ENCODE measurements at places on chromosomes 12 and 14. TPM values are rescaled to one million over a fixed set of nuclear protein-coding genes. Genes with fewer than 3 reads are reported as not detected.
A peak's percentile ranks its signal among the peaks of the same experiment; 100 is the strongest.

GRCh38 chr12:67509666-67510386 is 138.7 kb upstream of the DYRK2 start:
- no peak for DNase-seq

- peak; percentile 81 for DNase-seq
Measured at GRCh38 chr12:90037740-90038139, 329.1 kb upstream of the ATP2B1 start.

The GPR137C gene
- 3.0 TPM for total RNA-seq

- no peak for DNase-seq
Measured at GRCh38 chr14:74695406-74695805, 17.5 kb downstream of the AREL1 start.

- DNase-seq = no peak
Measured at GRCh38 chr14:103108749-103109207, 14.3 kb downstream of the EXOC3L4 start.

The MYF6 gene
- 9.8 TPM for total RNA-seq

DNA sequence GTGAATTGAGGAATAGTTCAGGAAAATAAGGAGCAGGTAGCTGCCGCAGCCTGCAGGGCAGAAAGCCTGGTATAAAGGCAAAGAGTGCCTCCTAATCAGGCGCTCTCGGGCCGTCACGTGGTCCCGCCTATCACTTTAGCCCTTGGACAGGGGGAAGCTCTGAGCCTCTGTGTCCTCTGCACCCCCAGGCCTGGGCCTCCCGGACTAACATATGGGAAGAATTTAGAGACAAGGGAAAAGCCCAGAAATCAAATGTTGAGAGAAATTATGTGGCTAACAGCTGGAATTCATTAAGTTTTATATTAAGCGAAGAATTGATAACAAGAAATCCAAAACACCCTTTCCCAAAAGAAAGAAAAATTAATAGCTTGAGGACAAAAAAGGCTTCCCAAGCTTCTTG is 417.7 kb downstream of the ATP23 start:
- DNase-seq = peak; percentile 94

DNA sequence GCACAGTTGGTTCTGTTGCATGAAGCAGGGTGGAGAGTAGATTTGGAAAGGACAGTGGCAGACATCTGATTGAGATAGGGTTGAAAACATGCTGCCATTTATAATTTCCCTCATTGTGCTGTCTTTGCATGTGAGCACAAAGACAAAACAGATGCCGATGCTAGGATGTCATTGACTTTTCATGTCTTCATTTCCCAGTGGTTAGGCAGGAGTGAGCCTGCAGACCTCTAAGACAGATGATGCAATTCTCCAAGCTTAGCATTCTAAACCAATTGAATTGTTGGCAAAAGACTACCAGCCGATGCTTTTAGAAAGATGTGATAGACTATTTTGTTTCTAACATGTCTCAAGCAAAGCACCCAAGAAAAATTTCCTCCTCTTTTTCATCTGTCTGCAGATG is 37.1 kb upstream of the PELI2 start:
- peak; percentile 91 for DNase-seq

DNA sequence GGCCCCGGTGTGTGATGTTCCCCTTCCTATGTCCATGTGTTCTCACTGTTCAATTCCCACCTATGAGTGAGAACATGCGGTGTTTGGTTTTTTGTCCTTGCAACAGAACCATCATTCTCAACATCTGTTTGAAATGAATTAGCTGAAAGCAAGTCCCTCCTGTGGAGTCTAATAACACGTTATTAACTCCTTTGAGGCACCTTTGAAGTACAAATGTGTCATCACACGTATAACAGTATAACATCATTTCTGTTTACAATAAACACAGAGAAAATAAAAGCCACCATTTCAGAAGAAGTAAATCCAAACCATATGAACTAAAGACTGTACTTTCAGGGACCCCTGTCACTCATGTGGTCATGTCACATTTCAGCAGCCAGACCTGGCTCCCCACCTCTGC is 198.5 kb downstream of the STXBP6 start:
- no peak for DNase-seq

The TXNDC16 gene
- 12.0 TPM for total RNA-seq

DNA sequence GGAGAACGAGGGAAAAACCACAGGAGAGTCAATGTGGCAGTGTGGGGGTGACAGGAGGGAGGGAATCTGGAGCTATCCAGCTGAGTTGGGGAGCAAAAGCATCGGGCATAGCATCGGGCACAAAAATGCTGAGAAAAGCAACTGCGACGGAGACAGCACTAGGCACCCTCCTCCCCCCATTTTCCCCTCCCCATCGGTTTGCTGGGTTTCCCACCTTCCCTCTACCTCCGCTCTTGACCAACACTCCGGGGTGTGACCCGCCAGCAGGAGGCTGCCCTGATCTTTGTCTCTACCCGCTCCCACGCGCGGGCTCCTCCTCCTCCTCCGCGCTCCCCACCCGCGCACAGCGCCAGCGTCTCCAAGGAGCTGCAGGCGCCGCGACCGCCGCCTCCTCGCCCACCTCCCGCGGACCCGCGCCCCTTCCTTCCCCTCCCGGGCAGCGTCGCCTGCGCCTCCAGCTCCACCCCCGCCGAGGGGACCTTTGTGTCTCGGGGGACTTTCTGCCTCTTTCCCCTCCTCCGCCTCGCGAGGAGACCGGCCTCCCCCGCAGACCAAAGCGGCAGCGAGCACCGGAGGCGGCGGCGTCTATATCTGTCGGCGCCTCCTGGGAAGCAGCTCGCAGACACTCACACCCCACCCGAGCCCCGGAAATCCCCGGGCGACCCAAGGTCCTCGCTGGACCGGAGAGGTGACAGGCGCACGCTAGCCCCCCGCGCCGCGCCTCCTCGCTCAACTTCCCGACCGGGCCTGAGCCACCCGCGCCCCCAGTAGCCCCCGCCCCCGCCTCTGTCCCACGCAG is 920 bp downstream of the CDK17 start:
- peak; percentile 60 for DNase-seq

- peak; percentile 10 for DNase-seq
Measured at GRCh38 chr14:75088566-75089373, 19.3 kb downstream of the ZC2HC1C start.

DNA sequence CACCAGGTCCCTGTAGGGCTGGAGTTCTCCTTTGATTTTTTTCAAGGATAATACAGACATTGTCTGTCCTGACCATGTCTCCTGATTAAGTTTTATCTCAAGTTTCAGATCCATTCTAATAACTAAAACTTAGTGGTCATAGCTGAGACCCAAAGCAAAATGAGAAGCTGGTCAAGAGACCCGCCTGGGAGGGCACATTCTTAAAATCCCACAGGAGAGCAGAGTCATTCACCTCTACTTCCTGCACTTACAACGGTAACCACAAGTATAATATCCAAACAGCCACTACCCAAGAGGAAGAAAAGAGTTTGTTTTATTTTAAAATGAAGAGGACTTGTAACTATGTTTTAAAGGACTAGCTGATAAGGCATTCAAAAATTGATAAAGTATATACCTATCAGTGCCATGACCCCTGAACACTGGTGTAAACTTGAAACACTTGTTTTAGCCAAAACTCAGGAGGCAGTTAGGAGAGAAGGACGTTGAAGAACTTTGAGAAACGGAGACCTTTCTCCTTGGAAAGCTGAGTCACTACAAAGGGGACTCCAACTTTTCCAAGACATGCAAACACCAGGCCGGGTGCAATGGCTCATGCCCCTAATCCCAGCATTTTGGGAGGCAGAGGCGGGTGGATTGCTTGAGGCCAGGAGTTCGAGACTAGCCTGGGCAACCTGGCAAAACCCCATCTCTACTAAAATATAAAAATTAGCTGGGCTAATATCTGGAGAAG is 478.2 kb downstream of the GLT1D1 start:
- no peak for DNase-seq

The SYNE3 gene
- total RNA-seq = 13.9 TPM

DNA sequence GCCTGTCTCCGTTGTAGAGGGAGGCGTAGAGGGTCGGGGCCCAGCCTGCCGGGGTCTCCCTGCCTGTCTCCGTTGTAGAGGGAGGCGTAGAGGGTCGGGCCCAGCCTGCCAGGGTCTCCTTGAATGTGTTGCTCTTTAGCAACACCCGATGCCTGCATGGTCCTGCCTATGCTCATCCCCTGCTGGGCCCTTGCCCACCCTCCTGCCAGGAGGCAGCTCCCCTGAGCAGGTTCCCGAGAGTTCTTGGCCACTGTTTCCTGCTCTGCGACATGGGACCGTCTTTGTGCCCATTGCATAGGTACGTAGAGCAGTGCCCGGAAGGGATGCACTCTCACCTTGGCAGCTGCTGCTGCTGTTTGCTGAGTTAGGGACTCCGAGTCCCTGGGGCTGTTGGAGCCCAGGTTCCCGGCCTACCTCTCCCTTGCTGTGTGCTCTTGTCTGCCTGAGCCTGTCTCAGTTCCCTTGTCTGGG is 3.3 kb downstream of the KIF26A start:
- DNase-seq = no peak

GRCh38 chr12:107780298-107780697 is 5.8 kb downstream of the ASCL4 start:
- no peak for DNase-seq

The PRIMA1 gene
- total RNA-seq = 0.99 TPM

DNA sequence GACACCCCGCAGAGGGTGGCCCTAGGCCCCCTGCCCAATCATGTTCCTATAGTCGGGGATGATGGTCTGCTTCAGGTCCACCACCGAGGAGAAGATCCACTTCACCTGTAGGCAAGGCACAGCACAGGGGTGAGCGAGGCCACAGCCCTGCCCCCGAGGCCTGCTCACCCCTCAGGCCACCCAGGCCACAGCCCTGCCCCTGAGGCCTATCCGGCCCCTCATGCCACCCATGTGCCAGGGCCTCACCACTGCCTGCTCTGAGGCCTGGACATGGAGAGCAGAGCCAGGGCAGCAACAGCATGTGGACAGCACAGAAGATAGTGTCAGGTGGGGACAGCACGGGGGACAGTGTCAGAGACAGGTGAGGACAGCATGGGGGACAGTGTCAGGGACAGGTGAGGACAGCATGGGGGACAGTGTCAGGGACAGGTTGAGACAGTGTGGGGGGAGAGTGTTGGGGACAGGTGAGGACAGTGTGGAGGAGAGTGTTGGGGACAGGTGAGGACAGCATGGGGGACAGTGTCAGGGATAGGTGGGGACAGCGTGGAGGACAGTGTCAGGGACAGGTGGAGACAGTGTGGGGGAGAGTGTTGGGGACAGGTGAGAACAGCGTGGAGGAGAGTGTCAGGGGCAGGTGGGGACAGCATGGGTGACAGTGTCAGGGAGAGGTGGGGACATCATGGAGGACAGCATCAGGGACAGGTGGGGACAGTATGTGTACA is 239.7 kb downstream of the TMEM121 start:
- DNase-seq = no peak

- DNase-seq = no peak
Measured at GRCh38 chr12:131539381-131539780, 171.5 kb upstream of the SFSWAP start.

- no peak for DNase-seq
Measured at GRCh38 chr12:108173160-108173559, 44.1 kb downstream of the WSCD2 start.

The SMIM41 gene
- total RNA-seq = not detected

GRCh38 chr12:1171657-1172408 is 180.8 kb downstream of the ERC1 start:
- DNase-seq = peak; percentile 22

Data from skin of body (tissue), 3 donors.